ENCODE measurements at places on chromosomes 3 and 15.

GRCh38 chr3:196175722-196176121 lies 35.5 kb downstream of the ZDHHC19 start:
- DNase-seq = no peak

DNA sequence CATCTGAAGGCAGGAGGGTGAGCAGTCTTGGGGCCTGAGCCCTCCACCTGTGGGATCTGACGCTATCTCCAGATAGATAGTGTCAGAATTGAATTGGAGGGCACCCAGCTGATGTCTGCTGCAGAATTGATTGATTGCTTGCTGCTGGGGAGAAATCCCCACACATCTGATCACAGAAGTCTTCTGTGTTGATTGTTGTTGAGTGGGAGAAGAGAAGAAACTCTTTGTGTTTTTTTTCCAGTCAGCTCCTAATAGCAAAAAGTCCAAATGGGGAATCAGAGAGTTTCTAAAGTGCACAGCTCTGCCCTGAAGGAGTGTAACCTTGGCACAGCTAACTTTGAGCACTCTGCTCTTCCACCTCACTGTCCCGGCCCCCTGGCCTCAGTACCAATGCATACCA lies 66.1 kb downstream of the RAB11A start:
- DNase-seq = no peak

DNA sequence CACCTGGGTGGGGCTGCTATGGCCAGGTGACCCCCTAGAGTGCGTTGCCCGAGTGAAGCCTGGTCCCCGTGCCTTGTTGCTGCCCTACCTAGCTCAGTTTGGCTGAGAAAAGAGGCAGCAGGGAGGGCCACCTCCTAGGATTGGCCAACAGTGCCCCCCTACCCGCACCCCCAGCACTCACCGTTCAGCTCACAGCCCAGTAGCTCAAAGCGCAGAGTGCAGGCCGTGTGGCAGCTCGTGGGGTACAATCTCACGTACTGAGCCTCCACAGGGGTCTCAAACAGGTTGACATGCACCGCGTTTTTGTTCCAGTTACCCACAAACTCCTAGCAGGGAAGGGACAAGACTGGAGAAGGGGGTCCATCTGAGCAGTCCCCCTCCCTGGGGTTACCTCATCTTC lies 7.6 kb downstream of the MFGE8 start:
- no peak for DNase-seq

DNA sequence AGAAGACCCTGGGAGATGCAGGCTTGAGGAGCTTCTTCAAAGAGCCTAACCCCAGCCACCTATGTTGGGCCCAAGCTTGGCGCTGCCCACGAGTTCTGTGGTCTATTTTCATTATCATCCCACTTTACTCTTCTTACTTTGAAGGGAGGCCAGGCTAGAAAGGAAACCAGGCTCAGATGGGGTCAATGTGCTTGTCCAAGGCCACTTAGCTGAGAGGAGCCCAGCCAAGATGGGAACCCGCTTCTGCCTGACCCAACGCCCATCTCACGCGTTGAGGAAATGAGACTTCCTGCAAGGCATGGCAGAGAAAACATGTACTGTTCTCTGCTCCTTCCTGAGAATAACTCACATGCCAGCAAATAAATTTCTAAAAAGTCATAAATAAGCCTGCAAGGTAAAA lies 486.3 kb upstream of the PROK2 start:
- DNase-seq = no peak

DNA sequence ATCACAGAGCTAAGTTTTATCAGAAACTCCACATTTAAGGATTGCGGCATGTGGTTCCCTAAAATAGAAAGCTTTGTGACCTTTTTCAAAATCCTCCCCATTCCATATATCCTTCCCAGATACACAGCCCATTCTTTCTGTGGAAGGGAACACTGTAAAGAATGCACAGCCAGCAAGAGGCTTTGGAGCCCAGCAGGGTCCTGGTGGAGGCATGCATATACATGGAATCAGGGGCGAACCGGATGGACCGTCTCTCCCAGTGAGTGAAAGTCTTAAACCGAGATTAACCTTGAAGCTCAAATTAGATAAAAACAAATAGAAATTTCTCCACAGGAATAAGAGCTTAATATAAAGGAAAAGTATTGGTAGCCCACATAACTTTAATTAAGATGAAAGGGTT lies 436.2 kb upstream of the MDFIC2 start:
- no peak for DNase-seq

DNA sequence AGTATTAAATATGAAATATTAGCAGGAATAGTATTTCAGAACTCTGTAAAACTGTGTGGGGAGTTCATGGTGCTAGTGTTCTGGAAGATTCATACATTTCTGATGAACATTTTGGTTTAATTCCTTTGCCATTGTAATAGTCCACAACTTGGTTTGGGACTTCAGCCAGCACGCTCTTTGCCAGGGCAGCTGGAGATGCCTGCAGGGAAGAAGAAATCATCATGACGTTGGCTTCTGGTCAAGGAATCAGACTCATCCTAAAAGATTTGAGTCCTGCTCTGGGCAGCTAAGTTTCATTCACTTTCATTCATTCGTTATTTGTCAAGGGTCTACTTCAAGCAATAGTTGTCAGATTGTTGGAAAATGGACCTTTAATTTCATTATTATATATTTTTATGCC lies 32.4 kb upstream of the MRPL3 start:
- no peak for DNase-seq

GRCh38 chr15:99716540-99717095 lies 16.6 kb downstream of the LYSMD4 start:
- DNase-seq = no peak

DNA sequence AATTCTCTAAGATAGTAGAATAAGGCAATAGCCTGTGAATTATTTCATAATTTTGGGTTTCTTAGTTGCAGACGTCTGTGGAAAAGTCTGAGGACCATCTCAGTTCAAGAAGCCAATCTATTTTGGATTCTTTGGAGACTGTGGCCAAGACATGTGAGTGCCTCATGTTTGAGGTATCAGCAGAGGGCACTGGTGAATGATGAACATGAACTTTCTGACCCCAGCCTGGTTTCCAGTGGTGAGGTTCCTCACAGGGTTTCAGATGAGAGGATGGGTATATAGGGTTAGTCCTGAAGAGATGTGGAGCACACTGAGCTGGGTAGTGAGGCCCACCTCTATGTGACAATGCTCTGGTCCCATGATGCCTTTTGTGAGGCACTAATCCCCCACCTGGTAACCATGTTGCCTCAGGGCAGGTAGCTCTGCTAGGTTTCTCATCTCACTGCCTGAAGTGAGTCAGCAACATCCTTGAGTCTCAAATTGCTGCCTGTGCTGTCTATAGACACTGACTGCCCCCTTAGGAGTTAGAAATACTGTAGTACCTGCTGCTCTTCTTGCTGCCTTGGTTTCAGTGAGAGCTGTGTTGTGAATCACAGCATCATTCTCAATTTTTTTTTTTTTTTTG lies 32.3 kb downstream of the C3orf62 start:
- no peak for DNase-seq

DNA sequence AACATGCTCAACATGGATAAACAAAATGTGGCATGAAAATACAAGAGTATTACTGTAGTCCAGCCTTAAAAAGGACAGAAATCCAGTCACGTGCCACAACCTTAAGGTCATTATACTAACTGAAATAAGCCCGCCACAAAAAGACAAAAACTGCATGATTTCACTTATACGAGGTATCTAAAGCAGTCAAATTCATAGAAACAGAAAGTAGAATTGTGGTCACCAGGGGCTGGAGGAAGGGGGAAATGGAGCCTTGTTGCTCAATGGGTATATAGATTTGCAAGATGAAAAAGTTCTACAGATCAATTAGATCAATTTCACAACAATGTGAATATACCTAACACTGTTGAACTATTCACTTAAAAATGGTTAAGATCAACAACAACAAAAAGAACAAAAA lies 7.4 kb downstream of the GLB1 start:
- no peak for DNase-seq

GRCh38 chr3:59663076-59663850 lies 613.4 kb upstream of the CFAP20DC start:
- no peak for DNase-seq

DNA sequence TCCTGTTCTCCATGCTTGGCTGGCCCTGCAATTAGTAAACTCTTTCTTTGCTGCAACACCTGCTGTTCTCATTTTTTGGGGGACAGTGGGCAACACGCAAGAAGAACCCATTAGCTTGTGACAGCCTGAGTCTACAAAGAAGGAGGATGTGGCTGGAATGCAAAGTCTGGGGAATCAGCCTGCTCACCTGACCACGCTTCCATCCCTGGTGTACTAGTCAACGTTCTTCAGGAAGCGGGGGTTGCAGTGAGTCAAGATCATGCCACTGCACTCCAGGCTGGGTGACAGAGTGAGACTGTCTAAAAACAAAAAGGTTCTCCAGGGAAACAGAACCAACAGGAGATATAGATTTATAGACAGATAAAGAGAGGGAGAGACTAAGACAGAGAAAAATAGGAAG lies 27.7 kb upstream of the KBTBD12 start:
- DNase-seq = no peak

GRCh38 chr3:168709073-168709472 lies 613.3 kb upstream of the GOLIM4 start:
- DNase-seq = no peak

DNA sequence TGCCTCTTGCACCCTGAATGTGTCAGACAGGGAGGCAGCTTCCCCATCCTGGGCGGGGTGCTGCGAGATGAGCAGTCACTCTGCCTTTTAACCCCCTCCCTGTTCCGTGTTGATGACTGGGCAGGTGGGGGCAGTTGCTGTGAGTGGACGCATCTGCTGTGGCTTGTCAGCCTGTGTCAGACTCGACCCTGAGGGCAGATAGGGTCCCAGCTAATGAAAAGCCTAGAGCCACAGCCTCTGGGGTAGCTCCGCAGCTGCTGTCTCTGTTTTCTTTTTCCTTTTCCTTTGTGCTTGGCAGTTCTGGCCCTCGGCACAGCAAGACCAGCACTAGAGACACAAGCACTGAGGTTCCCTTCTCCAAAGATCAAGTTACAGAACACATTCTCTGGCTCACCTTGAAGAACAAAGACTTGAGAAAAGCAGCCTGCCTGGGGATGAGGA lies 43.0 kb upstream of the GLCE start:
- DNase-seq = no peak

DNA sequence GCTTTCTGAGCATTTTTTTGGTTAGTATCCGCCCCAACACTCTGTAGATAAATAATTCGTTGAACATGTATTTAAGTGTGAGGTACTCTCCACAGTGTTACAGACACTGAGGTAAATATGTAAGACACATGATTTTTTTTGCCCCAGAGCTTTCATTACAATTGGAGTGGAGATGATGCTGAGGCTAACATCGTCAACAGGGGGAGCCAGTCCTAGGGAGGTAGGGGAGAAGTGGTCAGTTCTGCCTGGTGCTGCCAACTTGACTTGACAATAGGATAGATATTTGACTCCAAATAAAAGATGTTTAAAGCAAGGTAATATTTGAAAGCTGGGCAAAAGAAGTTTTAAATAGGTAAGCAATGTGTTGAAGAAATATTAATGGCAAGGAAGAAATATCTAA lies 295.7 kb downstream of the UNC13C start:
- no peak for DNase-seq

DNA sequence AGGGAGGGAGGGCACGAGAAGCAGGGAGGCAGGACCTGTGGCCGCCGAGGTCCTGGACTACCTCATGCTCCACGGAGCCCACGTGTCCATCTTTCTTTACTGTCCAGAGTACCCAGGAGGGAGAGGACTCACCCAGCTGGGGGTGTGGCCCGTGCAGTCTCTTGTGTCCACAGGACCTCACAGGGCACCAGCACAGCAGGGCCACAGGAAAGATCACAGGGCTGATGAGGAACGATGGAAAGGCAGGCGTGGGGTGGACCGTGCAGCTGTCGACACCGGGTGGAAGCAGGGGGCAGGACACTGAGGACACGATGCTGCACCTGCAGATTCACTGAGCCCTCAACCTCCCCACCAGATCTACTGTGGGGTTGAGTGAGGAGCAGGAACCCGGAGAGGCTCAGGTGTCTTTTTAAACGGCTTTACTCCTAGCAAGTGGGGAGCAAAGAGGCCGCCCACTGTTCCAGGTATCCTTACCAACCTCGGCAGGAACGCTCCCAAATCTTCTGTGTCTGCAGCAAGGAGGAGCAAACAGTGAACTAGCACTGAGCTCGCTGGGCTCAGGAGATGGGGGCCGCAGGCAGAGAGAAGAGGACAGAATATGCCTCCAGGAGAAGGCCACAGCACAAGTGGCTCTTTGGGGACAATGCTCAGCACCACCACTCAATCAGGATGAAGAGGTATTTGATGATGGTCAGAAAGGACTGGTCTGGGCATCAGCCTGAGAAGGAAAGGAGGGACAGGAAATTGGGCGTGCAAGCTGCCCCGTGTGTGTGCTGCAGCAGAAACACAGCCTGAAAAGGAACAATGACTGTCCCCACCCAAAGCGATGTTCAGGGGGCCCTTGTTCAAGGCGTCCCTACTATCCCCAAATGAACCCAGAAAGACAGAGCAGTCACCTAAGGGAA lies 198.8 kb downstream of the XXYLT1 start:
- no peak for DNase-seq

GRCh38 chr15:51855612-51856011 lies 26.2 kb downstream of the TMOD3 start:
- no peak for DNase-seq

- DNase-seq = no peak
Measured at GRCh38 chr3:71600646-71601288, 17.2 kb upstream of the FOXP1 start.

DNA sequence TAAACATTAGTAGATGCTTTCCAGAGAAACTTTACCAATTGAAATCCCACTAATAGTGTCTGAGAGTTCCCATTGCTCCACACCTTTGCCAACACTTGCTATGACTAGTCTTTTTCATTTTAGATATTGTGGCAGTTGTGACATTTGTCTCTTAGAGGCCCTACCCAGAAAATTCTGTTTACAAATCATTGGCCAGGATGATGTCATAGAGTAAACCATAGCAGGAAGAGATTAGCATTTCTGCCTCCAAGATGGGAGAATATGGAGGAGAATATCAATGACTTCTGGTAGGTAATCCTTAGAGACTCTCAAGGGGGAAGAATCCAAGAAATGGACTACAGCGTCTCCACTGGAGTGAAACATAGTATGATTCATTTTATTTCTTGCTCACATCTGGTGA lies 291.0 kb upstream of the CNTN3 start:
- DNase-seq = no peak

GRCh38 chr3:106635271-106635670 lies 742.0 kb upstream of the CCDC54 start:
- DNase-seq = no peak

DNA sequence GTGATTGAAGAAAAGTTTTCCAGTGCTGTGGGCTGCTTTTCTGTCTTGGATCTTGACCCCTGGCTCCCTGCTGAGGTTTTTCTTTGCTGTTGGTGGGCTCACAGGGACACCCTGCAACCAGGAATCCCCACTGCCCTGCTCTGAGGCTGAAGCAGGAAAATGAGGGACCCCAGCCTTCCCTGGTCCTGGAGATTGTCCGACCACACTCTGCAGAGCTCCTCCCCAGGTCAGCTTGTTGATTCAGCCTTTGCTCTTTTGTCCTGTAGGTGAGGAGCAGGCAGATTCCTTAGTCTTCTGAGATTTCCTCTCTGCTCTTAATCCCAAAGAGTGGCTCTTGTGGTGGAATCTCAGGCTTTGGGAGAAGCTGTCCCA lies 194.5 kb downstream of the RPLP1 start:
- no peak for DNase-seq
